ENCODE measurements at places on chromosomes 2 and 18. TPM values are rescaled to one million over a fixed set of nuclear protein-coding genes. Genes with fewer than 3 reads are reported as not detected.

DNA sequence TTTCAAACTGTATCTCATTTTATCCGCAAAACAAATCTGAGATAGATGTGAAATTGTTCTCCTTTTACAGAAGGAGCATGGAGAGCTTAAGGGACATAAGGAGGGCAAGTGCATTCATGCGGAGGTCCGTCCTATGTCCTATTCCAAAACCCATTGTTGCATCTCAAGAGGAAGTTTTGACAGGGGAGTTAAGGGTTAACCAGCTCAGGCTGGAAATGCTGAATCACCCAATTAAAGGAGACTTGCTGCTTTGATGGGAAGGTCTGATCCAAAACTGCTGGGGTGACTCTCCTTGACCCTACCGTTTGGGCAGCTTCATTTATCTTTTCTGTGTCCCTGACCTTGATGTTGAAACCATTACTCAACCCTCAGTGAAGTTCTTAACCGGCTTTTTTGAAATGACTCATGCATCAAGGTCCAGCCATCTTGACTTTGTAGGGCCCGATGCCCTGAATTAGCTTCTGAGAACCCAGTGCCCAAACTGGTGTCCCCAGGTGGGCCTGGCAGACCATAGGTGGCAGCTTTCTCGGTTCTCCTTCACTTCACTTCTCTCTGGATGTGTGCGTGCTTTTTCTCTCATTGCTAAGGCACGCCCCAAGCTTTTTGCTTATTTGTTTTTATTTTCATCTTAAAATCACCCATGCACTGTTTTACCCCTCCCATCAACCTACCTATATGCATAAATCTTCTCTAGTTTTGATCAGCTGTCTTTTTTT is 15.9 kb upstream of the TXNDC2 start:
- peak; percentile 64 for DNase-seq

DNA sequence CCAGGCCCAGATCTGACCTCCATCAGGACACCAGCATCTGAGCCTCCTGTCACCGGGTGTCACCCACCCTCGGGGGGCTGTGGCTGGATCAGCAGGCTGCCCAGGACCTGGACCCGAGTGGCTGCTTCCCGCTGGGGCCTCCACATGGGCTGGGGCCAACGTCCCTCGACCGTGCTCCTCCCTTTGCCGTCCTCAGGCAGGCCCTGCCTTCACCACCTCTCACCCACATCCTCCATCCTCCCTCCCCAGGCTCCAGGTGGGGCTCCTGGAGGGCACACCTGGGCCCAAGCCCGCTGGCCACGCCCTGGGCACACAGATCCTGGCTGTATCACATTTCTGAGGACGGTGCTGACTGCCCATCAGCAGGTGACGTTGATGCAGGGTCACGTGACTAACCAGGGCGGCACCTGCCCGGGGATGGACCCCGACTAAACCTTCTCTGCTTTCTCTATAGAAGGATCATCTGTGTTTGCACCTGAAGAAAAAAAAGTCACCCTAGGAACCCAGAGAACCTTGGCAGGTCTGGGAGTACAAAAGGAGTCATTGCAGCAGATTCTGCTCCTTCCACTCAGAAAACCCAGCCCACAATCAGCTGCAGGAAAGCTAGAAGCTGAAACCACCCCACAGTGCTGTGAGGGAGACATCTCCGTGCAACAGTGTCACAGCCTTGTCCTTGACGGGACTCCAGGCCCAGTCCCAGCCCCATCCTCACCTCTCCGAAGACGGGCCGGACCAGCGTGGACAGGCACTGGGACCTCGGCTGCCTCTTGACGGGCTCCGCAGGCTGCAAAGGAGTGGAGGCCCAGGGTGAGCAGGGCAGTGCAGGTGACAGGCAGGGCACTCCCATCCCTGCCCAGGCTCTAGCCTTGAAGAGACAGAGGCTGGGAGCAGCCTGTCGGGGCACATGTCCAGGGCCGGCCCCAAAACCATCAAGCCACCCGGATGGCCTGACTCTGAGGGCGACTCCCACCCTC is 11.2 kb downstream of the STK25 start:
- DNase-seq, result no peak

DNA sequence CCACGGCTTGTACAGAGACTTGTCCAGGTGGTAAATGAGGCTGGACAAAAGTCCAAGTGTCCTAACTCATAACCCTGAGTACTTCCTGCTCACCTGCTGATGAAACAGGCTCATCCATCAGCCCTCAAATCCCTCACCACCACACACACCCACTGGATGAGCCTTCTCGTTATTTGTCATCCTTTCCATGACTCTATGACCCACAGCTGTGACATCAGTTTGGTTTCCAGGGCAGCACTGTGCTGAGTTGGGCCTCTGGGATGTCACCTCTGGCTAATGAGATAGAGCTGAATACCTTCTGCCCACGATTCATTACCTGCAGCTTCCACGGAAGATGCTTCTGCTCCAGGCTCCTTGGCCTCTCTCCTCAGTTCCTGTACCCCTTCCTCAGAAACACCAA is 39.4 kb downstream of the SLC14A2 start:
- DNase-seq, result no peak

NEURL3 gene
- not detected for polyA plus RNA-seq

- DNase-seq, result no peak
Measured at GRCh38 chr2:501130-501529, 176.1 kb downstream of the TMEM18 start.

DNA sequence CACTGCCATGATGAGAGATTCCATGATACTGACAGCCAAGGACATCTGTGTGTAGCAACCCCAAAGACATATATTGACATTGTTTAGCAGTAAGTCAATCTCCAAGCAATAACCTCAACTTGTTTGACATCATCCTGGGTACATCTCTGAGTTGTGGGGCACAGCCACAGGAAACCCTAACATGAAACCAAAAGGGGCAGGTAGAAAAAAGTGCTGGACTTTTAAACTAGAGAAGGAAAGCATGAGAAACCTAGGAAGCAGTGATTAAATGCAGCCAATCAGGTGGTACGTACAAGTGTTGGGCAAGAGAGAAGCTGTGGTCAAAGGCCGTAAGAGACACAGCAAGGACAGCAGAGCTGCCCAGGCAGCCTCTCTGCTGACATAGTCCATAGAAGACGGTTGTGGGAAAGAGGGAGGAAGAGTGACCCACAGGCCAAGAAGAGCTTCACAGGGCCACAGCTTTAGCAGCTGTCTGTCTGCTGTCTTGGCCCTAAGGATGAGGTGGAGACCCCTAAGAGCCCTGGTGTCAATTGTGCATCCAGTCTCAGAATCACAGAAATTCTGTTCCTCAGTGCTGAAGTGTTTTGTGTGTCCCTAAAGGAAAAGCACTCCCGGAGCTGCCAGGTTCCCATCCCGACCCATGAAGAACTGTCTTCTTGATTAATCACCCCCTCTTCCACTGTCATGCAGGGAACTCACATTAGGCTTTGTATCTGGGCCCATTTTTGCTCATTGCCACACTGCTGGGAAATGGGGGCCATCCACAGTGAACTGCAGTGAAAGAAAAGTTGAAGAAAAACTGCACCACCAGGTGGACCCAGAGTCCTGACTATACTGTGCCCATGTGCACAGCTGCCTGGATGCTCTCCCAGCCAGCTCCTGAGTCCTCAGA is 25.4 kb upstream of the CHN1 start:
- DNase-seq, result peak; percentile 58

DNA sequence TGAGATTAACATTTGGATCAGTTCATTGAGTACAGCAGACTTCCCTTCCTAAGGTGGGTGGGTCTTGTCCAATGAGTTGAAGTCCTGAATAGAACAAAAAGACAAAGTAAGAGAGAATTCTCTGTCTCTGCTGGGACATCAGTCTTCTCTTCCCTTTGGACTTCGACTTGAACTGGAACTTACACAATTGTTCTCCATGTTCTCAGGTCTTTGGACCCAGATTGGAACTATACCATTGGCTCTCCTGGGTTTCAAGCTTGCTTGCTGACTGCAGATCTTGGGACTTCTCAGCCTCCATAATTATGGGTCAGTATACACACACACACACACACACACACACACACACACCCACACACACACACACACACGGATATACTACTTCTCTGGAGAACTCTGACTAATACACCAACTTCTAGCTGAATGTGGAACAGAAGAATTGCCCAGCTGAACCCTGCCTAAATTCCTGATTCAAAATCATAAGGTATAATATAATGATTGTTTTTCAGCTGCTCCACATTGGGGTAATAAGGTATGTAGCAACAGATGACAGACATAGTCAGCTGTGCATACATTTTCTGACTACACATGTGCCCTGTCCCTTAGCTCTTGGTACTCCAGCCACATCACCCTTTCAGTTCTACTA is 214.0 kb downstream of the TGIF1 start:
- DNase-seq, result no peak

- DNase-seq, result no peak
Measured at GRCh38 chr2:236511266-236511665, 58.4 kb upstream of the ACKR3 start.

MAP4K4 gene
- polyA plus RNA-seq, result 89.4 TPM

- no peak for DNase-seq
Measured at GRCh38 chr18:2997846-2998564, 14.9 kb downstream of the LPIN2 start.

DNA sequence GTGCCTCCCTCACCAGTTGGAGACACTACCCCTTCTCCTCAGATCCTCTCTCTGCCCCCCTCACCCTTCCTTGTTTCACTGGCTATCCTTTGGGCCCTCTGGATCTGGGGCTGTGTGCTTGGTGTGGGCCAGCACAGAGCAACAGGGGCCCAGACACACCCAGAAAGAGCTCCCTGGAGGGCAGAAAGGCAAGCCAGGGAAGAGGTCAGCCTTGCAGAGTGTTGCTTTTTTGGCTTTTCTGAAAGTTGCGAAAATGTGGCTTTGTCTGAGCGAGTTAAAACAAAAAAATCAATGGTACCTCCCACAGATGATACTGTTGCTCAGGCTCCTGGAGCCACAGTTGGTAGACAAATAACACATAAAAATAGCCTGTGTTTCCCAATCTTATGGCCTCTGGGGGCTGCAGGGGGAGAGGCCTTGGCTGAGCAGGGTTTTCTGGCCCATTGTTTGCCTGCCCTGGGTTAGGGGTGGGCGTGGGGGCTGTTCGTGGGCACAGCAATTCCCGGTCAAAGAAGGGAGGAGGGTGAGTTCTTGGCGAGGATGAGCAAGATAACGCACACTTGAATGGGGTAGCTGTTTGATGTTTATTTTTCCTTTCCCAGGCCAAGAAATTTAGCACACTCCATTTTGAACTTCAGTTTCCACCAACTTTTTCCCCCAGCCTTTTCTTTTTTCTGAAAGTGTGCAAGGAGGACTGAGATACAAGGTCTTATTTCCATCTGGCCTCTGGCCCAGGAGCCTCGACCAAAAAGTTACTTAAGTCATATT is 167.0 kb upstream of the HAAO start:
- peak; percentile 61 for DNase-seq

- DNase-seq, result no peak
Measured at GRCh38 chr18:27130065-27130630, 55.0 kb downstream of the CHST9 start.

GRCh38 chr2:155384555-155385123 is 686.1 kb downstream of the KCNJ3 start:
- no peak for DNase-seq

UGT1A9 gene
- not detected for polyA plus RNA-seq

- no peak for DNase-seq
Measured at GRCh38 chr2:204177977-204178522, 241.5 kb downstream of the ICOS start.

DNA sequence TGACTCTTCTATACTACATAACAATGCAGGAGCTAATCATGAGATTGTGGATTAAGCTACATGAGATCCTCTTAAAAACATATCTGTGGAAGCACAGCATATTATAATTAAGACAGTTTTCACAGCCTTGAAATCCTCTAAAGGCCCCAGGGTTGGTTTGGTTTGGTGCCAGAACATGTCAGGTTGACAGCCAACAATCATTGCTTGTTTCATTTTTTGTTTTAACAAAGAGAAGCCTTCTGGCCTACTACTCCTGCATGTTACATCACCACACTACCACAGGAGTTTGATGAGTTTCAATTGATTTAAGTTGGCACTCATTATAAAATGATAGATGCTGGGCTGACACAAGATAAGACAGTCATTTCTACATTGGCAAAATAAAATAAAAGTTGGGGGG is 255.9 kb upstream of the ERBB4 start:
- no peak for DNase-seq

DNAJC5G gene
- polyA plus RNA-seq, result not detected

IL36RN gene
- not detected for polyA plus RNA-seq

TMEM163 gene
- not detected for polyA plus RNA-seq

- DNase-seq, result no peak
Measured at GRCh38 chr2:30753630-30754029, 53.6 kb downstream of the CAPN13 start.

DNA sequence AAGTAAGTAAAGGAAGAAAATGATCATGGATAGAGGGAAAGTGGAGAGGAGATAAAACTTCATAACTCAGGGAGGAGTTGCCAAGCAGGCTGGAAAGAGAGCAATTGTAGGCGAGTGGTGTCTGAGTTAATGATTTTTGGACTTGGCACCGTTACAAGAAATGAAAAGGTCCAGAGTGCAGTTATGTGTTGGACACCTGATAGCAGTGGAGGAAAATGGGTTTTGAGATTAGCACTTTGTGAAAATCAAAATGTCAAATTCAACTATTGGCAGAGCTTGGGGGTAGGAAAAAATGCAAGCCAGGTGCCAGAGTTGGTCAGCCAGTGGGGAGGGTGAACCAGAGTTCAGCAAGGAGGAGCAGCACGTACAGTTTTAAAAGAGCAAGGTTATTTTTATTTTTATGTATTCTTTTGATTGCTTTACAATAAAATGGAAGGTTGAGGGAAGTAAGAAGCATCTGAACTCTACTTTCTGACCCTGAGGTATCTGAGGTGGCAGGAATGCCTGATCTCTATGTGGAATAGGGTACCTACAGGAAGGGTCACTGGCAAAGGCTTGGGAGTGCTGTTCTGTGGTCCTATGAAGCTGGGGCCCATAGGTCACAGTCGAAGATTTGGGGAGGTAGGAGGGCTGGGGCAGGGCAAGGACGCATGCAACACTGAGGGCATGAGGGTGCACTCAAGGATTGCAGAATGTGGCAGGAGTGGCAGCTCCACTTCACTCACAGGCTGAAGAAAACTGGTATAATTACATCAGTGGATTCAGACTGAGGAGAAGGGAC is 127.5 kb downstream of the CD8B2 start:
- no peak for DNase-seq

DNA sequence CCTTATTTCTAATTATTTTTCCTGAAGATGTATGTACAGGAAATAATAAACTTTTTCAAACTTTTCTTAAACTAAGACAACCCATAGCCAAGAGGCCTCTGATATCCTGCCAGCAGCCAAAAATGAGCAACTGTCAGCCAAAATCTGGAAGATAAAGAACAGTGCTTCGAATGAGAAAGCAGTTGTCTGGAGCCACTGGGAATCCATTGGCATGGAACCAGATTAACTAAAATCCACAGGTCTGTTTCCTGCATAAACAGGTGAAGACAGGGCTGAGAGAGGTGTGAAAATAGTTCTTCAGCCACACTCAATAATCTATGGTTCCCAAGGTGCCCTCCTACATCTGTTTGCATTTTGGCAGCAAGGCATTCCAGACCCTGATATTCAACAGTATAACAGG is 1076.7 kb upstream of the PIK3C3 start:
- no peak for DNase-seq

CCDC102B gene
- 0.67 TPM for polyA plus RNA-seq
